ENCODE measurements at places on chromosomes 16 and 17.

DNA sequence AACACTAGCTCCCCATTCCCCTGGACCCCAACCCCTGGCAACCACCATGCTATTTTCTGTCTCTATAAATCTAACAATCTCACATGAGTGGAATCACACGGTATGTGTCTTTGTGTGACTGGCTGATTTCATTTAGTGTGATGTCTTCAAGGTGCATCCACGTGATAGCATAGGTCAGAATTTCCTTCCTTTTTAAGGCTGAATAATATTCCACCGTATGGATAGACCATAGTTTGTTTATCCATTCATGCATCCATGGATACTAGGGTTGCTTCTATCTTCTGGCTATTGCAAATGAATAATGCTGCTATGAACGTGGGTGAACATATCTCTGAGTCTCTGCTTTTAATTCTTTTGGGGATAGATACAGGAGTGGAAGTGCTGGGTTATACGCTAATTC is 43.9 kb downstream of the TMEM235 start:
- DNase-seq = no peak

DNA sequence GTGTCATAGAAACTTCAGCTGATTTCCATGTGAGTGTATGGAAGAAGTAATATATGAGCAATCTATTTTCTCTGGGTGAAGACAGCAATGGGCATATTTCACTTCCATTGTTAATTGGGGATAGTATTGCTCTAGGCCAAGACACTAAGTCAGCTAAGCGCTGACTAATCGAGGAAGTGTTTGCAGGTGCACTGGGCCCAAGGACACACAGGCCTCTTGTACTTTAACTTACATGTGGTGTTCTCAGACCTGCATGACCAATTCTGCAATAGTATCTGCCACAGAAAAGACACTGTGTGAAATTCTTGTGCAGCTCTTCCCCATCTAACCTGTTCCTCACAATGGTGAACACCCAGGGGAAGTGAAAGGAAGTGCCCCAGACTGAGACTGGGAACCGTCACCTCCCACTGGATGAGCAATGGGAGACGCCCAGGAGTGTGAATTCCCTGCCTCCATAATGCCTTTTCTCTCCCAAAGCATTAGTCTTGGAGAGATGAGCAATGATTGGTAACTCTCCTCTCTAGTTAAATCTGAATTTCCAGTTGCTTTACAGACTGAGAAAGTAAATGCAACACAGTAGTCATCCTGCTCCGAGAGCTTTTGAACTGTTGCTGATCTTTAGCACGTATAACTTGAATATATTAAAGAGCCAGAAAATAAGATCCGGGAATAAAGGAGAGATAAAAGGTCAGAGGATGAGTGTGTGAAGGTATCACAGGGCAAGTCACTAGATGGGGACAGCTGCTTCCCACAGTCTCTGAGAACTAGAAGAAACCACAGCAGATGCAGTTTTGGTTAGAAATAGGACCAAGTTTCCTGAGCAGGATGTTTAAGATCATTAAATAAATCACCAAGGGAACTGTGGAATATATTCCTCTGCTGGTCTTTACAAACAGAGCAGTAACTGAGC is 82.6 kb downstream of the CDK5R1 start:
- DNase-seq = no peak

DNA sequence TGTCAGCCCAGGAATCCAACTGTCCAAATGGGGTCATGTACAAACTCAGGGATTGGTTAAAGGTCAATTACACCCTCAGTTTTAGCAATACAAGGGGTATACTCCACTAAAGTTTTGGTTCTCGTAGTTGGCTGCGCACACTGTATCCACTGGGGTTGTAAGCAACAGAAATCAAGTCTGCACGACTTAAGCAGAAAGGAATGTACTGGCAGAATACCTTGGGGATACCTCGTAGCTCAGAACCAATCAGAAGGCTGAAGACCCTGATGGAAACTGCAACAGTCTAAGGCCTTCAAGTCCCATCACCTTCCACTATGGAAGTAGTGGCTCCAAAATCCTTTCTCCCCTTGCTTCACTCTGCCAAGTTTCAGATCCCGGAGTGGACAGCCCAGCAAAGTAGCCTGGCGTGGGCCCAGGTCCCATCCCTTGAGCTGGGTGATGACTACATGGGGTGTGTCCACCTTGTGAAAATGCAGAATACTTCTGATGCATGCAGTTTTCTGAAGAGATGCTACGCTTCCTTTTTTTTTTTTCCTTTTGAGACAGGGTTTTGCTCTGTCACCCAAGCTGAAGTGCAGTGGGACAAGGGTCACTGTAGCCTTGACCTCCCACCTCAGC is 21.1 kb upstream of the RPH3AL start:
- no peak for DNase-seq

- DNase-seq = no peak
Observed at GRCh38 chr17:40352237-40352778, 12.2 kb downstream of the GJD3 start.

GRCh38 chr17:64658931-64659330 is 3.2 kb downstream of the SMURF2 start:
- no peak for DNase-seq

DNA sequence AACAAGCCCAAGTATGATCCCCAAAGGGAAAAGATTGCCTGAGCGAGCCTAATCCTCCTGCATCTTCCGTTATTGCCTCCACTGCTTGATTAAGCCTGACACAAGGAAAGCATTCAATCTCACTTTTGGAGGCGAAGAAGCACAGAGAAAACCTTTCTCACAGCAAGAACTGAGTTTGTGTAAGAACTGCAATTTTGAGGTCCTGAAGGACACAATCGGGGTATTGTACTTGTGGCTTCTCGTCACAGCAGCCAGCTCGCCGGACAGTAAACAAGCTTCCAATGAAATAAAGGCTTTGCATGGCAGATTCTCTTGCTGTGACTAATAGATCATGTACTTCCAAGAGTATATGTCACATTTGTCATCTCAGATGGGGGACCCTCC is 18.7 kb upstream of the FOXF1 start:
- no peak for DNase-seq

DNA sequence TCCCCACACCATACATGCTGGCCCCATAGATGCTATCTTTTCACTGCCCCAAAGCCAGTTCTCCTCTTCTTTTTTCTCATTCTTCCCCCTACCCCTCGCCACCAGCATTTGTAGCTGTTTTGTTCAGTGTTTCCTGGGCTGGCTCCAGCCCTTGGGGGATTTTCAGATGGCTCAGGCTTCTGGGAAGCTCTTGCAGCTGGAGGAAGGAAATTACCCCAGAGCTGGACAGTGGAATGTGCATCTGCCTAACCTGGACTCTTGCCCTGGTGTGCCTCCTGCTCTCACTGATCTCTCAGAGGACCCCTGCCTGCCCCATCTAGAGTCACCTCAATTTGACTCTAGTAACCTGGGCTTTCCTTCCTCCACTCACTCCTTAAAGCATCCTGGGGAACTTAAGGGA is 82.8 kb downstream of the MYH13 start:
- no peak for DNase-seq

GRCh38 chr17:38739305-38739704 is 8.8 kb downstream of the PCGF2 start:
- DNase-seq = peak; percentile 42

DNA sequence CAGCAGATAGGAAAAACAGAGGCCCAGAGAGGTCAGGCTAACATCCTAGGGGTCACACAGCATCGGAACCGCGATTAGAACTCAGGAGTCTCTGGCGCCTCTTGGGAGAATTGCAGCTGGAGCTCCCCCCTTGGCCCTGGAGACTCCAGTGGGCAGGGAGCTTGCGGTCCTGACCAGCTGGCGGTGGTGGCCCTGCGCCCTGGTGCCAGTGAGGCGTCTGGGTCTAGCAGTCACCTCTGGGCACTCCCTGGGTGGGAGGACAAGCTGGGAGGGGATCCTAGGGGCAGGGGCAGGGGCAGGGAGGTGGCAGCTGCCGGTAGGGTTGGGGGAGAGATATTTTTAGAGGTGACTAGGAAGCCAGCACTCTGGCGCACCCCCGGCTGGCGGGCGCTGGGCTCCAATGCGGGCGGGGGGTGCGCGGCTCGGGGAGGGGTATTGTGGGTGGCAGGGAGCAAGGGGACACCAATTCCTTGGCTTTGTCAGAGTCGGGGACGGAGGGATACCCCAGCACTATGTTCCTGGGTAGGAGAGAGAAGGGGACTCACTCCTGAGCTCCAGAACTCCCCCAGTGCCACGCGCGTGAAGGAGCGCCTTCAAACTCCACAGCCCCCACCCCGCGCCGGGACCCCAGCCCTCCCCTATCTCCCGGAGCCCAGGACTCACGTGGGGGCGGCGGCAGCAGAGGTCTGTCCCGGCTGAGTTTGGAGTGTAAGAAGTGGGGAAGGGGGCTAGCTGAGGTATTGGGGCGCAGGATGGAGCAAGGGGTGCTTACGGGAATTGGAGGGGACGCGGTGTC is 584 bp downstream of the PHOSPHO1 start:
- DNase-seq = peak; percentile 76

- DNase-seq = no peak
Observed at GRCh38 chr16:54477714-54478113, 191.1 kb upstream of the IRX3 start.

- no peak for DNase-seq
Observed at GRCh38 chr16:1474082-1474795, 589 bp downstream of the CLCN7 start.

All from aorta (tissue), 5 donors.